Hippocampal formation (tissue), 2 donors: ENCODE measurements at places on chromosomes 2 and 18.

GRCh38 chr2:230068651-230069055 is at the start of gene SLC16A14:
SLC16A14 (minus strand) TSS chr2:230068924; CDS start chr2:230059352, 9,572 bp downstream.
- peak; percentile 17 for DNase-seq

DNA sequence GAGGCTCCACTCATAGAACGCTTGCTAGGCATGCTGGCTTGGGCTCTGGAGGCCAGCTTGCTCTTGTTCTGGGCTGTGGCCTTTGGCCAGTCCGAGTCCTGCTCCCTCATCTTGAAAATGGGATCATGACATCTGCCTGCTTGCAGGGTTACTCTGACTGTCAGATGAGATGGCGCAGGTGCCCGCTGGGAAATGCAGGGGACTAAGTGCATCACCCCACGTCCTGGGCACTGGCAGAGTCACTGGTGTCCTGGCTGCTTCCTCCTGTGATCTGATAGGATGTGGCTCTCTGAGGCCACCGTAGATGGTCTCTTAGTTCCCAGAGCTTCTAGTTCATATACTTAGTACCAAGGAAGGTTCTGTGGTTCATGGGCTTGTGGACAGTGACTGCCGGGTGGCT is 18.5 kb downstream of the LDLRAD4 start:
- no peak for DNase-seq

GRCh38 chr18:394987-395362 is 105.5 kb downstream of the COLEC12 start:
- DNase-seq, result no peak

GRCh38 chr2:40421631-40422297 is 30.1 kb downstream of the SLC8A1 start:
- no peak for DNase-seq

- DNase-seq, result no peak
Observed at GRCh38 chr2:180004731-180005130, 2.4 kb downstream of the CWC22 start.

DNA sequence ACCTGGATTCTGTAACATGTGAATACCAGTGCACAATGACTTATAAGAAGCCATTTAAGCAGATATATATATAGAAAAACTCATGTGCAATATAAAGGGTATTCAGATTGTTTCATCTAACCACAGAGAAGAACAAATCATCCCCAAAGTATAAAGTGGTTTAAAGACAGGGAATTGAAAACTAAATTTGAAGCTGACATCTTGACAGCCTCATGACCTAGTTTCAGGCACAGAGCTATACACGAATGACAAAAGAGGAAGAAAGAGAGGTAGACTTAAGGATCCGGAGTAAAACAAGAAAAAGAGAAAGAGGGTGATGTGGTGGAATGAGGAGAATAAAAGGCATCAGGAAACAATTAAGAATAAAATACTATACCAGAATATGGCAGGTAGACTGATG is 194.5 kb downstream of the EPHA4 start:
- DNase-seq, result no peak

GRCh38 chr18:45291621-45292615 is 323.4 kb upstream of the SLC14A2 start:
- no peak for DNase-seq

DNA sequence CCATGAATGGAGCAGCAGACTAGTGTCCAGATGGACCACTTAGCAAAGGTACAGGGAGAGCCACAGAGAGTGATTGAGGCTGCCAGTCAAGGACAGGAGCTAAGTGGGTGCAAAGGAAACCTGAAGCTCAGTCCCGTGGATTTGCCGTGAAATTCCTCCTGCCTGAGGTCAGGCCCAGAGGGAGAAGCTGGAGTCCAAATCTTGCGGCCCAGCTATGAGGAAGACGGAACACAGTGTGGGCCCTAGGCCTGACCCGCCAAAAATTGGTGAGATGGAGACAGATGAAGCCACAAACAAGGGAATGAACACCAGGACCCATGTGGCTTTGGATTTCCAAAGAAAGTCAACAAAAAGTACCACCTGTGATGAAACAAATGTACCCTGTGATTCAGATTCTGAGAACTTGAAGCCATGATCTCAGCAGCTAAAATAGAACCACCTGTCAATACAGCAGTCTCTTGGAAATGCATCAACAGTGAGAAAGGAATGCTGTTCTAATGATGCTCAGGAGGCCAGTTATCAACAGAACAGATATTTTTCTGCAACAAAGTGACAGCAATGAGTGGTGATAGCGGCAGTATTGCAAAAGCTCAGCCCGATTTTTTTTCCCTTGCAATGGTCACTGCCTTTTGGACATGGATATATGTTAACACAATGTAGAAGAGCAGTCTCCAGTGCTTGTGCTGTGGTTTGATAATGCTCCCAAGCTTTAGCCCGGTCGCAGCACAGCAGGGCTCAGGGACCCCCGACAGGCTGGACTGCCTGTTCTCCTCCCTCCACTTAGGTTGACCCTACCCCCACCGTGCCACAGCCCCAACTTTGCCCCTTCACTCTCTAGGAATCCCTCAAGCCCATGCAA is 10.7 kb downstream of the COL6A3 start:
- no peak for DNase-seq

DNA sequence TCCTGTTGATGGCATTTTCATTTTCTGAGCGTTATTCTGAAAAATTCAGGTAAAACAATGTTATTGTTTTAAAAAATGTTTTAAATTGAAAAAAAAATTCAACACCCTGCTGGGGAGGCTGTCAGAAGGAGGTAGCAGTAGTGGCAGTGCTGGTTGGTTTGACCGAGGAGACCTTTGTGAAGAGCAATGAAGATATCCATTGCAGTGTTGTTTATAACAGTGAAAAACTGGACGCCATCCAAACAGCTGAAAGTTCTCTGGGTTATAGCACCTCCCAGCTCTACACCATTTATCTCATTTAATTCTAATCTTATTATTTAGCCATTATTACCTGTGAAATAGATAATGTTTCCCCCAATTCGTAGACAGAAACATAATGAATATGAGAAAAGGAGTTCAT is 12.6 kb upstream of the ITM2C start:
- no peak for DNase-seq

- no peak for DNase-seq
Observed at GRCh38 chr18:70653671-70654070, 364.8 kb downstream of the SOCS6 start.

- no peak for DNase-seq
Observed at GRCh38 chr2:30412047-30412683, 34.9 kb upstream of the LCLAT1 start.

- DNase-seq, result no peak
Observed at GRCh38 chr2:212344131-212344530, 194.5 kb downstream of the ERBB4 start.

DNA sequence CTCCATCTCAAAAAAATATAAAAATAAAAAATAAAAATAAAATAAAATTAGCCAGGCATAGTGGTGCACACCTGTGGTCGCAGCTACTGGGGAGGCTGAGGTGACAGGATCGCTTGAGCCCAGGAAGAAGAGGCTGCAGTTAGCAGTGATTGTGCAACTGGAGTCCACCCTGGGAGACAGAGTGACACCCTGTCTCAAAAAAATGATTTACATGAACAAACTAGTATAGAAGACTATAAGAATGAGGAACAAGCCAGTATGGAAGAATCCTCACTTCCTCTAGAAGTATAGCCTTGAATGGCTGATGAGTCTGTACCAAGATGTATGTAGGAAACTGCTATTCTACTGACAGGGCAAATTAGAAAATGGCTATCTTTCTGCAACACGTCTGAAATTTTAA is 10.9 kb downstream of the YES1 start:
- no peak for DNase-seq

GRCh38 chr18:76589866-76590265 is 94.8 kb upstream of the ZNF516 start:
- DNase-seq, result no peak

DNA sequence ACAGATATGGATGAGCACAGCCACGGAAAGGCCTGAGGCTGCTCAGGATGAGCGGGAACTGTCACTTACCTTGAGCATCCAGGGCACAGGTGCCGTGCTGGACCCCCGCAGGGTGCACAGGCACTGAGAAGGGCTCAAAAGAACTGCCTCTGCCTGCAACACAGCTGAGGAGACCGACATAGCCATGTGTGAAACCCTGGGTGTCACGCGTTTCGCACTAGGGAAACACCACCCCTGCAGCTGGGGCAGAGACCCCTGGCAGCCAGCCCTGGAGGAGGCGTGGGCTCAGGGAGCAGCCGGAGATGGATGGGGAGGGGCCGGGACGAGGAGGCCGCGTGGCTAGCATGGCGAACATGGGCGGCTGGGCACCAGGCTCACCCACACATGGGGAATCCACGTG is 228.9 kb downstream of the EIPR1 start:
- no peak for DNase-seq

GRCh38 chr2:118098307-118099030 is 10.2 kb downstream of the INSIG2 start:
- no peak for DNase-seq

DNA sequence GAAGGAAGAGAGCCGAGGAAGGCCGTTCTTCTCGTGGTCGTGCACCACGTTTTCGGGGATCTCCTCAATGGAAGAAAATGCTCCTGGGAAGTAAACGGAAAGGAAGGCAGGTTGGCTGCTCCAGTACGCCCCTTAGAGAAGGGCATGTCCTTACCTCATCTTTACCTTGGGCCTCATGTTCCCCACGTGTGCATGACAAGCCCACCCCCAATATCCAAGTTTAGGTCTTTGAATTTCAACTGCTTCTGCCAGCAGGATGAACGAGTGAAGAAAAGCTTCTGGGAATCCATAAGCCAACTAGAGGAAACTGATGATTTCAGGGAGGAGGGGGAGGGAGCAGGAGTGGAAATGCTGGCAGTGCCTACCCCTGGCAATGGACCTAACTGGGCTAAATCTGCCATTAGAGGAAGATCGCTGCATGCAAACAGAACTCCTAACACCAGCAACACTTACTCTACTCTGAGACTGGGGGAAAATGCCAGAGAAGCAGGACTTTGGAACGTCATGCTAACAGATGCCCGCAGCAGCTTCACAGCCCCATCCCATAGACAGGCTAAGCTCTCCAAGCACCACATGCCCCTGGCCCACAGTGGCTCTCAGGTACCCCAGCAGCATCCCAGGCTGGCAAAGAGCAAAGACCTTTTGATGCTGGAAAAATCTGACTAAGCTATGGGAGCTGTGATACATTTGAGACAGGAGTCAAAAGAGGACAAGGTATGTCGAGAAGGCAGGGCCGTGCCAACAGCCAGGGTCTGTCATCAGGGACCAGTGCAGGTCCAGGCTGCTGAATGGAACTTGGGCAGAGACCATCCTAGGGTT is 21.7 kb downstream of the CHST10 start:
- no peak for DNase-seq

GRCh38 chr2:79016342-79016741 is 9.2 kb upstream of the REG3G start:
- no peak for DNase-seq

GRCh38 chr18:58895385-58895784 is 30.7 kb downstream of the ZNF532 start:
- no peak for DNase-seq

- no peak for DNase-seq
Observed at GRCh38 chr2:112187046-112187715, 49.0 kb downstream of the FBLN7 start.

- DNase-seq, result no peak
Observed at GRCh38 chr2:203973000-203973399, 36.4 kb downstream of the ICOS start.

- no peak for DNase-seq
Observed at GRCh38 chr2:168149986-168150385, 97.4 kb downstream of the STK39 start.

- no peak for DNase-seq
Observed at GRCh38 chr18:11245879-11246278, 96.5 kb upstream of the PIEZO2 start.

GRCh38 chr18:44514106-44514505 is 166.6 kb upstream of the SETBP1 start:
- DNase-seq, result no peak

- peak; percentile 19 for DNase-seq
Observed at GRCh38 chr2:17148407-17149145, 369.7 kb downstream of the RAD51AP2 start.

DNA sequence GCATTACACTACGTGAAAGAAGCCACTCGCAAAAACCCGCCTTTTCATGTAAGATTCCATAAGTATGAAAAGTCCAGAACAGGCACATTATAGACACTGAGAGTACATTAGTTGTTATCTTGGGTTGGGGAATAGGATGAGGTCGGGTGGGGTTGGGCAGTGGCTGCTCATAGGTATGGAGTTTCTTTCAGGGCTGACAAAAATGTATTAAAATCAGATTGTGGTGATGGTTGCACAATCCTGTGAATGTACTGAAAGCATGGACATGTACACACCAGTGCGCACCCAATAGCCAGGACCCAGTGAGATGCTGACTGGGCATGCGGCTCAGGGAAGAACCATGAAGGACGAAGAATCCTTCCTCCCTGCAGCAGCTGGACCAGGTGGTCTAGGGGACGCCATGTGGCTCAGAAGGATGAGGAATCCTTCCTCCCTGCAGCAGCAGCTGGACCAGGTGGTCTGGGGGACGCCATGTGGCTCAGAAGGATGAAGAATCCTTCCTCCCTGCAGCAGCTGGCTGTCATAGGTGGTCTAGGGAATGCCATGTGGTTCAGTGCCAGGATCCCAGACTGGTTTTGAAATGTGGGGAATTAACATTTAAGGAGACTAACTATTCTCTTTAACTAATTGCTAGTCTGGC is 50.1 kb downstream of the MBP start:
- no peak for DNase-seq

GRCh38 chr2:231934441-231935206 is 8.4 kb upstream of the NPPC start:
- no peak for DNase-seq

DNA sequence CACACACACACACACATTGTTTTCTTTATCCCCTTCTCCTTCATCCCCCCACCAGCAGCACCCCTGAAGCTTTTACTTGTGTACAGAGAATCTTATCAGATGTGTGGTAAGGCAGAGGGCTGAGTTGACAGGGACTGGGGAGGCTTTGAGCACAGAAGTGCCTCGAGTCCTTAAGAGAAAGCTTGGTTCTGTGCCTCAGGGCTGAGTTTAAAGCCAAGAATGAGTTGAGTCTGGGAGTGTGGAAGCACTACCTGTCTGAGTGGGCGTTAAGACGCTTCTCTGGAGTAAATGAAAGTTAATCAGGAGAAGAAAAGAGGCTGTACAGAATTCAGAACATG is 2.7 kb downstream of the ID2 start:
- DNase-seq, result no peak

DNA sequence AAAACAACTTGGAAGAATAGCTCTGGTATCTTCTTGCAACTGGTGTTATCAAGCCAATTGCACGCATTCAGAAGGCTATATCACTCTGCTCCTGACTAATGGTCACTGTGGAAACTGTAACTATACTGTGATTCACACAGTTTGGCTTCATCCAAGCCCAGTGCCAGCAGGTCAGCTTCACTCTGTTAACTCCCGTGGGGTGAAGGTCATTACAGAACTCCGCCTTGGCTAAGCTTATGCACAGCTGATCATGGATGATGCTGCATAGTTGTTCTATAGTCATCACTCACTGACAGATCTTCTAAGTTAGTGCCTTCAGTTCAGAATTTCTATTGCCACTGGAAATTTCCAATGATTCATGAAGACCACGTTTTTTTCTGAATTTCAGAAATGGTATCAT is 497.2 kb upstream of the NETO1 start:
- DNase-seq, result no peak

GRCh38 chr18:35580701-35581539 is 620 bp upstream of the GALNT1 start:
- peak; percentile 70 for DNase-seq
